ENCODE measurements at places on chromosomes 5 and 9. TPM values are rescaled to one million over a fixed set of nuclear protein-coding genes. Genes with fewer than 3 reads are reported as not detected.

DNA sequence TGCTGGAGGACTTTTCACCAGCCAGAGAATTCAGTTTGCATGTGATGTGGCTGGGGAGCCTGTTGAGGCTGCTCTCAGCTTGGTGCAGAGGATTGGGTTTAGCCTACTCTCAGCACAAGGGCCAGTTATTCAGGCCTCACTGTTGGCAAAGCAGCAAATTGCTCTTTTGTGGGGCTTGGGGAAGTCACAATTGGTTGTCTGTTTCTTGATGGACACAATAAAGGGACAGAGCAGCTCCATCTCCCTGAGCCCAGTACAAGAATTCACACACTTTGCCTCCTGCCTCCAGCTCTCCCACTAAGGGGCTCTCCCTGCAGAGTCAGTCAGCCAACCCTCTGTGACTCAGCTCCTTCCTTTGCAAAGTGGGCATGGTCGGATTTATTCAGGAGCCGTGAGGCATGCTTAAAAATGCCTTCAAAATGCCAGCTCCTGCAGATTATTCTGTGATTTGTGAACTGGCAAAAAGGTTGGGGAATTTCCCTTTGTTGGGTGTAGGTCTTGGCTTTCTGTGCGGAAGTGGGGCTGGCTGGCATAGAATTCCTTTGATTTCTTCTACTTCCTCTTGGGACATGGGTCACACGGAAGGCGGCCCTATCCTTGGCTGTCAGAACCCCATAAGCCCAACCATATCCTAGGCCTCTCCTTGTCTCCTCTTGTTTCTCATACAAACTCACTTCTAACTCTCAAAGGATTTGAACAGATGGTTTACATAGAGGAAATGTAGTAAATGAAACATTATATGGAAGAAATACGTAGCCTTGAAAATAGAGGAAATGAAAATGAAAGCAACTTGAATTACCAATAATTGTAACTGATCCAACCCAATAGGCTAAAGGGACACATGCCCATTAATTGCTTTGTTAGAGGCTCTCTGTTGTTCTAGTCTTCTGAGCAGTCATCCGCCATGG is 118.7 kb upstream of the CD180 start:
- DNase-seq = no peak

GRCh38 chr5:175340180-175340579 is 103.8 kb downstream of the DRD1 start:
- no peak for DNase-seq

DNA sequence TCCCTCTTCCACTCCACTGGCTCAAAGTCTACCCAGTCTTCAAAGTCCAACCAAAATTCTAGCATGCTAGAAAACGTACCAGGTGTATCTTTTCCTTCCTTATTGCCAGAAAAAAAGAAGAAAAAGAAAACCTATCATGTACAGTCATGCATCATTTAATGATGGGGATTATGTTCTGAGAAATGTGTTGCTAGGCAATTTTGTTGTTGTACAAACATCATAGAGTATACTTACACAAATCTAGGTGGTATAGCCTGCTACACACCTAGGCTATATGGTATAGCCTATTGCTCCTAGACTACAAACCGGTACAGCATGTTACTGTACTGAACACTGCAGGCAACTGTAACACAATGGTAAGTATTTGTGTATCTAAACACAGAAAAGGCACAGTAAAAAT is 104.8 kb downstream of the SREK1 start:
- DNase-seq = no peak

GRCh38 chr5:14720236-14720923 is 55.9 kb downstream of the OTULIN start:
- no peak for DNase-seq

GRCh38 chr5:142486581-142486980 is 161.8 kb upstream of the SPRY4 start:
- DNase-seq = no peak

The FAM78A gene
- total RNA-seq = 27.2 TPM

DNA sequence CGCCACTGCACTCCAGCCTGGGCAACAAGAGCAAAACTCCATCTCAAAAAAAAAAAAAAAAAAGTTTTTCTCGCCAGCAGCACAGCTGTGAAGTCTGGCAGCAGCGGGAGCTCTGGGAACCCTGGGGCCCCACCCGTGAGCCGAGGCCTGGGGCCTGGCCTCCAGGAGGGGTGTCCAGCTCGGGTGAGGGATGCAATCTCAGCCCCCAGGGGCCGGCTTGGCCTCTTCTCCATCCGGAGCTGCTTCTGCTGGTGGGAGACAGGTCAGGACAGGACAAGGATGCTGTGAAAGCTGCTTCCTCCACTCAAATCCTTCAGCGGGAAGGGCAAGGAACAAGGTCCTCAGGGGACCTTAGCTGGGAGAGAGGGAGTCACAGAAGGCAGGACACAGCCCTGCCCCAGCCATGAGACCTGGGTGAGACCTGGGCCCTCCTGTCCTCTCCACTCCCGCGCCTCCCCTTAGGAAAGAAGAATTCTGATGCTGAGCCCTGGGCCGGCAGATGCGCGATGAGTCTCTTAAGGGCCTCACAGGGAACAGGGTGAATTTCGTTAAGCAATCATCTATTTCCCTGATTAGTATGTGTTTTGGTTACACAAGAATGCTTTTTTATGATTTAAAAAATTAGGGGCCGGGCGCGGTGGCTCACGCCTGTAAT is 30.6 kb downstream of the PLPP7 start:
- DNase-seq = no peak

GRCh38 chr5:177973066-177973635 is 22.9 kb downstream of the PROP1 start:
- no peak for DNase-seq

GRCh38 chr5:35247648-35248034 is 17.4 kb upstream of the PRLR start:
- no peak for DNase-seq

The AK8 gene
- total RNA-seq = 0.13 TPM

The ITGA2 gene
- total RNA-seq = 1.4 TPM
